ENCODE measurements at places on chromosomes 12 and 14.

GRCh38 chr14:55180434-55180833 lies 11.0 kb downstream of the DLGAP5 start:
- no peak for DNase-seq

GRCh38 chr12:109893261-109893995 lies 6.6 kb upstream of the TCHP start:
- no peak for DNase-seq

GRCh38 chr12:68342966-68343365 lies 10.8 kb upstream of the MDM1 start:
- DNase-seq, result no peak

DNA sequence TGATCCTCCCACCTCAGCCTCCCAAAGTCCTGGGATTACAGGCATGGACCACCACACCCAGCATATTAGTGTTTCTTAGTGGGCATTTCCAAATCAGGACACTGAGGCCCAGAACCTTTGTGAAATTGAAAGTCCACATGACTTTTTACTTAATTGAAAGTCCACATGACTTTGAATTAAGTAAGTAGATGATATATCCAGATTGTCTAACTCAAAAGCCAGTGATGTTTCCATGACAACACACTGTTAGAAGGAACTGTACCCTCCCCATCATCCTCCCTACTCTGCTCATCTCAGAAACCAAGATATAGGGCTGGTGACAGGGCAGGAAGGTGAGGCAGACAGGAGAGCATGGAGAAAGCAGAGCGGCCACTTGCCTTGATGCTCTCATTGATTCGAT lies 7.2 kb downstream of the MYO1A start:
- no peak for DNase-seq

- DNase-seq, result no peak
These were observed 13.6 kb downstream of the PEX5 start for GRCh38 chr12:7203109-7203508.

Measured in activated T-cell treated with anti-CD3 and anti-CD28 coated beads for 24 hours (primary cell).